ENCODE measurements at places on chromosomes 12 and 14.

DNA sequence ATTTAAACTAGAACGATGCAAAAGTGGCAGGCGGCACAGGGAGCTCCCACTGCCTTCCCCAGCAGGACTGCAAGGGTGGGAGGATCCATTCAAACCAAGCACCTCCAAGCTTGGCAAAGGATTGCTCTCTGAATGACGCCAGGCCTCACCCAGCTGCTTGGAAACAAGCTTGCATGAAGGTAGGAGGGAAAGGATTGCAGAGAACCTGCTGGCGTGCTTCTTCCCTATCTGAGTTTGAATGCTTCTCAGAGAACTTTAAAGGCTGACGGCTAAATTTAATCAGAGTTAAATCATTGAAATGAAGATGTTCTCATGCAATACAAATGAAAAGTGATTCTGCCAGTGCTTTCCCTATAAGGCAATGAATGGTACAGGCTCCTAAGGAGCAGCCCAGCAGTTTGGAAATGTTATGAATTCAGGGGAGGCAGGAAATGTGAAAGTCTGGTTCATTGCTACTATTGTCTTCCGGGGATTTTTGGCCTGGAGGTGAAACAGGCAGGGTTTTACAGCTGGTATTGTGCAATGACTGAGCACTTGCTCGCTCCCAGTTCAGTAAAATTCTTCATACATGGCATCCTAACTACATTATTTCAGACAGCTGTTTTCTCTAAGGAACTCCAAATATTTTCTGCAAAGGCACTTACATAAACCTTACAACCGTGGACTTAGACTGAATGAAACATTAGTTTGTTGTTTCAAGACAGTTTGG is 31.9 kb upstream of the DUSP6 start:
- DNase-seq = no peak

- no peak for DNase-seq
These were observed 1.3 kb upstream of the WASHC3 start for GRCh38 chr12:102063069-102063468.

- DNase-seq = no peak
These were observed 26.8 kb downstream of the CCDC177 start for GRCh38 chr14:69547701-69548348.

DNA sequence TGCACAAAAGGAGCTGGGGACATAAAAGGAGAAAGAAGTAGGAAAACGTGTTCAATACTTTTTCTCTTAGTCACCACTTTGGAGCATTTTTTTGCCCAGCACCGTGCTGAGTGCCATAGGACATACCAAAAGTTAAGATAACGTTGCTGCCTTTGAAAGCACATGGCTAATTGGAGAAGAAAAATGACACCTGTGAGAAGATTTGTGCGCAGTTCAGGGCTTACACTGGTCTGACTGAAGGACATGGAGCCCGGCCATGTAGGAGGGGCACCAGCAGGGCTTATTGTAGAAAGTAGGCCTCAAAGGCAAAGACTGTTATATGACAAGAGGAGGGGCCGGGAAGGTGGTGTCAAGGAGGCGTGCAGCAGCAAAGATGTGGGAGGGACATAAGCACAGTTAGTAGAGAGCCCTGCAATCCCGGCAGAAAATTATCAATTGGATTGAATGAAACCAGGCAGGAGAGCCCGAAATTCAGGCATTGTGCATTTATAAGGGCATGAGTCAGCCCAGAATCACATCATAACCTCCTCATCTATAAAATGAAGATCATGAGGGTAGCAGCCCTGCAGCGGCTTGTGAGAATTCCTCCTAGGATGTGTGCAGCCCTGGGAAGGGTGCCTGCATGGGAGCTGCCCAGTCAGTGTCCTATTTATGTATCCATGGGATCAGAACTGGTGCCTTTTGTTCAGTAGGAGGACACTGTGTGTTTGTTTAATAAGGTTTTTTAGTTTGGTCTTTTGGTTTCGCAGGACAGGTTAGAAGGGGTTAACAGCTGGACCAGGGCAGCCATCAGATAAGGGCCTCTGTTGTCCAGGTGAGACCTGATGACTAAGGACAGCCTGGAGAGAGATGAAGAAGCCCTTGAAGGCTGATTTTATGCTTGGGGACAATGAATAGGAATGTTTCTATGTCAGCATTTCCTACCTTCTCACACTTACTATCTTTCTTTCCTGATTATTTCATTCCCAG is 122.4 kb downstream of the GPR135 start:
- DNase-seq = no peak

GRCh38 chr12:68259318-68259940 is 6.0 kb upstream of the IL22 start:
- no peak for DNase-seq

Measured in activated CD4-positive, alpha-beta T cell treated with anti-CD3 and anti-CD28 coated beads, Interleukin-2, amount 50 U/mL, for 4 hours (primary cell).